ENCODE measurements at places on chromosomes 1 and 21.

GRCh38 chr1:102896771-102897170 lies 211.6 kb downstream of the COL11A1 start:
- no peak for DNase-seq

DNA sequence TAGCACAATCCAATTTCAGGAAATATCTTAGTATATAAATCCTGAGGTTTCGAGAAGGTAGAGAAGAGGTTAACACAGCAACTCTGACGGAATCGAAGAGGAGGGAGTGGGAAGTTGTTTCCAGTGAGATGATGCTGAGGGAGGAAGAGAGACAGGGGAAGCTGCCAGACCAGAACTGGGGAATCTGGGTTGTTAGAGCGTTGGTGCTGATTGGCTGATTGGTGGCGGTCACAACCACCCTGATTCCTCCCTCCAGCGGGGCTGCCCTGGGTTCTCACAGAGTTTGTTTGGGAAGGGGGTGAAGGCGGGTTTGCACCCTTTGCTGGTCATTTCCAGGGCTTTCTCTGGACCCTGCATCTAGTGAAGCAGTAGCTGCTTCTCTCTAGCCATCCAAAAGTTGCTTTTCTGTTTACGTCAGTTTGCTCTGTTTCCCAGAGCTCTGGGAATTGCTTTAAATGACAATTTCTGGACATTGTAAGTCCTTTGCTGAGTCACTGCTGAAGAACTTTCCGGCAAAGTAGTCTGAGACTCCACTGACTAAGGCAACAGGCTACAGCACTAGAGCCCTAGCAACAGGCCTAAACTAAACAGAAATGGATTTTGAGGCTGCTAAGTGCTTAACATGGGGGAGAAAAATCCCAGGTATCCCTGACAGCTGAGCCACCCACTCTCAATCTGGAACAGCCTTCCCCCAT lies 90.1 kb downstream of the TENT5C start:
- no peak for DNase-seq

DNA sequence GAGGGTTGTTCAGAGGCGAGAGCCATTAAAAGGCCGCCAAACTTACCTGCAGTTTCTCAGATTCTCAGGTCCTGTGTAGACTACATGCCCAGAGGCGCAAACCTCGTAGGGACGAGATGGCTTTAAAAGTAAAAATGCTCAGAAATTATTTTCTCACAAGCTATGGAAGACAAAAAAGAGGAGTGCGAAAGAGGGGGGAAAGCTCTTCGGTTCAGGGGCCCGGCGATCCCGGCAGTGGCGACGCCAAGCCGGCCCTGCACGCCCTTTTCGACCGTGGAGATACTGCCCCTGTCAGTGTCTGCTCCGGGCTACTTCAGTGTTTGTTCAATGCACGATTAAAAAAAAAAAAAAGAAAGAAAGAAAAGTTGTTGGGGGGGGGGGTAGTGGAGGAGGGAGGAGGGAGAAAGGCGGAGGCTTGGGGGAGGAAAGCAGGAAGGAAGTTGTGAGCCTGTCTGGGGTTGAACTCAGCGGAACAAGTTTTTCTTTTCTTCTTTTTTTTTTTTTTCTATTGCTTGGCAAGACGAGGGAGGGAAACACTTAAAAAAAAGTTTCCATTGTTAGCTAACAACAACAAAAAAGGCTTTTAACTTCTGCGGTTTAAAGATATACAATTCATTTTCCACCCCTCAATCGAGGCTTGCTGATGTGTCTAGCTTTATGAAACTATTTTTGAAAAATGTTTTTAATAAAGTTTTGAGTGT lies at the start of gene ITPKB:
ITPKB (minus strand) TSS at position 288 of the 701 bp plus-strand sequence. CDS start 1,824 bp downstream, outside the sequence.
- no peak for DNase-seq

DNA sequence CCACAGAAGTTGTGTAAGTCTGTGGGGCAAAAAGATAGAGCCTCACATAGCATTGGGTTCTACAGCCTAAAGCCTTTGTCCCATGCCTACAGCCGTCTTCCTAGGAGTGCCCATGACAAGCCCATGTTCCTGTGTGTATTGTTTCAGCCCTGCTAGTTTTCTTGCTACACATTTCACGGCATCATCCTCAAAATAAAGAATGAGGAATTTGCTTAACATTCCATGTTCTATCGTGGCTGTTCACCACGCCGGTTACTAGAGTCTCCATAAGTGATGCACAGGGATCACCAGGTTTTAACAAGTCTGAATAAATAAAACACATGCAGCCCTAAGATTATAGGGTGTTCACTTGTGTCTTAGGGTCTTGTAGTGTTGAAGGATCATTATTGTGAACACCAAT lies 87.4 kb upstream of the NGF start:
- no peak for DNase-seq

DNA sequence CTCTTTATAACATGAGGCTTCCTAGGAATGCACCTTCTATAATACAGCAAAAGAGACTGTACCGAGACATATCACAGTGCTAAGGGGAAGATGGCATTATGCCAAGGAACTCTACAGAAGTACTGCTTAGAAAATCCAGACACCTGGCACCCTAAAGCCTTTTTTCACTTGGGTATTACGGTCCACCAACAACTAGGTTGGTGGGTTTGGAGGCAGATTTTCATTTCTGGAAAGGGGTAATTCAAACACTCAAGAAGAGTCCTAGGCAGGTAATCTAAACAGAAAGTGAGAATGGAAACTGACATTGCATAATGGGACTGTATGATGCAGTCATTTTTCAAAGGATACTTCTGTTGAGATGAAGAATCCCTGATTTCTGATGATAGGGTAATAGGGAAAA lies 19.6 kb downstream of the SCMH1 start:
- no peak for DNase-seq

GRCh38 chr1:113928187-113928930 lies 765 bp upstream of the HIPK1 start:
- DNase-seq: no peak

GRCh38 chr1:203907901-203908300 lies 46.5 kb downstream of the SNRPE start:
- DNase-seq: no peak

- no peak for DNase-seq
Observed at GRCh38 chr1:116286541-116286971, 86.5 kb upstream of the ATP1A1 start.

DNA sequence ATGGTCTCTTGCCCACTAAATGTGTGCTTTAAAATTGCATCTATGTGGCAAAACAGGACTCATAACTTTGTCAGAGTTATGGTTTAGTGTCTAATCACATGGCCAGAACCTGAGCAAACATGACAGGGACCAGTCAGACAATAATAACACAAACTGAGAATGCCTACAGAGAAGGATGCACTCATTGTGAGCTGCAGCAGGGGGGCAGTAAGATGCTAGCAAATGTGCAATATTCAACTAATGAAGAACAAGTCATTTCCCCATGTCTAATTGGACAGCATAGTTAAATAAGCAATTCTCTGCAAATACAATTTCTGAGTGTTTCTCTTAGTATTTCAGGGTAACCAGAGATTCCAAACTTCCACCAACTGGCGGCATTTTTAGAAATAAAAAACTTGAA lies 30.8 kb downstream of the SPAG17 start:
- DNase-seq: no peak

DNA sequence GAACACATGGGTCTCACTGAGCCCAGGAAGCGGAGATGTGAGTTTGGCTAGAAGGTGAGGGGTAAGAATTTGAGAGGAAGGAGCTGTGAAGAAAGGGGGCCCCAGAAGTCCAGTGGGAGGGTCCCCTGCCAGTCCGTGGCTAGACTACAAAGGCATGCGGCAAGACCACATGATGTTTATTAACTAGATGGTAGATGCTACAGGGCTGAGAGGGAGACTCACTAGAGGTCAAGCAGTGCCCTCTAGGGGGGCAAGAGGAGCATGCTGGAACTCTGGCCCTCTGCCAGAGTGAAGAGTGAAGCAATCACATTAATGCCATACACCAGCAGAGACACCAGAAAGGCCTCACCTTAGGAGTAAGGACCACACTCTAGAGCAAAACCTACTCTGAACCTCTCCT lies 12.2 kb downstream of the KIAA0319L start:
- DNase-seq: no peak

DNA sequence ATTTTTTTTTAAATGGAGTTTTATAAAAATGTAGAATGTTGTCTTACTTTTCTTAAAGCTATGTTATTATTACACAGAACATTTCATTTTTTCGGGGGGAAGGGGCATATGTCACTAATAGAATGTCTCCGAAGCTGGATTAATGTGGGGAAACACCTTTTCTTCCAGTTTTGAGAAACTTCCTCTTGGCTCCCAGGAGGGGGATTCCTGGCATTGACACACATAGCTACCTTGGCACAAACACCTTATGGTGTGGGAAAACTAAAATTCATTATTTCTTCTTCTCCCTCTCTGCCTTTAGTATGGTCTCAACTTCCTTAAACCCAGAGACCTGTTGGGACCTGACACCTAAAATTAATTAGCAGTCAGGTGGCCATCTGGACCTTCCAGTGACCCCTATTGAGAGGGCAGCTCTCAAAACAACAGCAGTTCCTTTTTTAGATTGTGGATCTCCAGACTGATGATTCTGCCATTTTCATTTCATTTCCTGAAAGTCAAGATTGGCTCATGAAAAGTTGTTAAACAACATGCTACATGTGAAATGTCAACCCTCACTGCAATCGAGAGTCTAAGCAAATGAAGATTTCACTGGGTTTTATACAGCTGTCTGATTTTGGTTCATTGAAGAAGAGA lies 70.1 kb upstream of the EDEM3 start:
- no peak for DNase-seq

DNA sequence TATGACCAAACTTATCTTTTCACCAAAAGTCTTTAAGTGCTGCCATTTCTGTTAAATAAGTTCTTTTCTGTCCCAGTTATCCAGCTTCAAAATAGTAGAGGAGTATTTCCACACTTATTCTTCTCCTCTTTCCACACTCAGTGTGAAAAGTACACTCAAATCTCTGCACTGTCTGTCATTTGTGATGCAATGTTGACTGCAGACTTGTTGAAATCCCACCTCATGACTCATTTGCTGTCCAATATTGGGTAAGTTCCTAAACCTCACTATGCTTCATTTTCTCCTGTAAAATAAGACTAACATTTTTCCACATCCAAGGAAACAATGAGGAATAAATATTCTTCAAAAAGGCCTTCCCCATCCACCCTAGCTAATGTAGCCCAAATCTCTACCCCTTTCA lies 17.5 kb downstream of the LRRIQ3 start:
- DNase-seq: no peak

- no peak for DNase-seq
Observed at GRCh38 chr21:33108228-33108627, 38.3 kb downstream of the OLIG1 start.

GRCh38 chr21:45162809-45163208 lies 88.4 kb downstream of the ADARB1 start:
- DNase-seq: no peak

- no peak for DNase-seq
Observed at GRCh38 chr1:89609781-89610456, 23.0 kb upstream of the LRRC8C start.

DNA sequence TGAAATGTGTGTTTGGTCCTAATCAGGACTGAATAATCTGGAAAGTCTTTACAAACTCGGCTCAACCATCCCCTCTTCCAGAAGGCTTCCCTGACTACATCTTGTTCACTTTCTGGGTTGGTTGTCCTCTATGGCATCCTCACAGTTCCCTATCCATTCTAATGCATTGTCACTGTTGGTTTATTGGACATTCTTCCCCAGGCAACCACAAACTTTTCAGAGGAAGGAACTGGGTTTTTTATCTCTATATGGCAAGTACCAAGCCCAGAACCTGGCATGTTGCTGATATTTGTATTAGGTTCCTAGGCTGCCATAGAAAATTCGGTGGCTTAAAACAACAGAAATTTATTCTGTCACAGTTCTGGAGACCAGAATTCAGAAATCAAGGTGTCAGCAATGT lies 363.5 kb upstream of the ST6GALNAC5 start:
- no peak for DNase-seq

DNA sequence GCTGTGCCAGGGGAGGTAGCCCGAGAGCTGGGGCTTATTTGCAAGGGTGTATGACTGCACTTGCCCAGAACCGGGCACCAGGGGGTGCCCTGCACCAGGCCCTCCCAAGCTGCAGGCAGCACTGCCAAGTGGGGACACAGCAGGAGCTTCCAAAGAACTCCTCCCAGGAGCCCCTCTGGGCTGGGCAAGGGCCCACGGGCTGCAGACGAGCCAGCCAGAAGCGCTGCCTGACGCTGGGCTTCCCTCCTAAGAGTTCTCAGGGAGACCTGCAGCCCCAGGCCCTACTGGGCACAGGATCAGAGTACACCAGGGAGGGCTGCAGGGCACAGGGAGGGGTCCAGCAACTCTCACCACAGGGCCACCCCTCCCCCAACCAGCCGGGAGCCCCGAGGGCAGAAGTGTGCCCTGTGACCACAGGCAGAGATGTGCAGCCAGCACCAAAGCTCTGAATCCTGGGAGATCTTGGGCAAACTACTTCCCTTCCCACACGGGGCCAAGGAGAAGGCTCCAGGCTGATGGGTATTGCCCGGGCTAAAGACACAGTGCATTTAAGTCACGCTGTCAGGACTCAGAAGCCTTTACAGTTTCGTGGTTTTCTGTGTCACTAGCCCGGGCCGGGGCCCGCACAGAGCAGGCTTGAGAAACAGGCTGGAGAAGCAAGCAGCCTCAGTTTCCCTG lies 63.4 kb downstream of the KCNAB2 start:
- no peak for DNase-seq

GRCh38 chr1:74504933-74505512 lies 7.4 kb downstream of the LRRC53 start:
- DNase-seq: no peak

GRCh38 chr1:202016022-202016810 lies 5.8 kb downstream of the ELF3 start:
- DNase-seq: no peak

- DNase-seq: no peak
Observed at GRCh38 chr1:115475901-115476300, 137.9 kb upstream of the NGF start.

GRCh38 chr1:166272851-166273250 lies 106.0 kb upstream of the FAM78B start:
- no peak for DNase-seq

GRCh38 chr1:87197156-87197555 lies 131.5 kb upstream of the LMO4 start:
- no peak for DNase-seq

- DNase-seq: no peak
Observed at GRCh38 chr1:110878591-110878990, 5.6 kb downstream of the CD53 start.

GRCh38 chr1:192557841-192558595 lies 17.6 kb upstream of the RGS1 start:
- DNase-seq: no peak

DNA sequence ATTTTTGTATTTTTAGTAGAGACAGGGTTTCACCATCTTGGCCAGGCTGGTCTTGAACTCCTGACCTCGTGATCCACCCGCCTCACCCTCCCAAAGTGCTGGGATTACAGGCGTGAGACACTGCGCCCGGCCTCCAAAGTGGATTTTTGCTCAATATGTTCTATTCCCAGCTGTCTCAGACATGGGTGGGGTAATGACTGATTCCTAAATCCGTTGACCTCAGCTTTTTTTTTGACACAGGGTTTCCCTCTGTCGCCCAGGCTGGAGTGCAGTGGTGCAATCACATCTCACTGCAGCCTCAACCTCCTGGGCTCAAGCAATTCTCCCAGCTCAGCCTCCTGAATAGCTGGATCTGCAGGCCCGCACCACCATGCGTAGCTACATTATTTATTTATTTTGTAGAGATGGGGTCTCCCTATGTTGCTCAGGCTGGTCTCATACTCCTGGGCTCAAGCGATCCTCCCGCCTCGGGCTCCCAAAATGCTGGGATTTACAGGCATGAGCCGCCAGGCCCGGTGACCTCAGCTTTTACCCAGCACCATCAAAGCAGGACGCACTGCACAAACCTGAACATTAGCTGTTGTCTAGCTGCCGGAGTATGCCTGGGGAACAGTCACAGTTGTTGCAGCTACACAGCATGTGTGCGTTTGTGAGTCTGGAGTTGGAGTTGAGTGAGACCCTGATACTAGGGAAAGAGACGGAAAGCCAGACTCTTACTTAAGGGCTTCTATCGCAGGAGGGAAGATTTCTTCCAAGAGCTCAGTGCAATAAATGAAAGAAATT lies 43.7 kb upstream of the PSEN2 start:
- DNase-seq: no peak

Data from stimulated activated CD4-positive, alpha-beta T cell treated with anti-CD3 and anti-CD28 coated beads, Interleukin-1b, Interleukin-23, amount 100 ng/mL, for 1 hour (primary cell).